ENCODE measurements at places on chromosomes 3 and 15.
A peak's percentile ranks its signal among the peaks of the same experiment; 100 is the strongest.

DNA sequence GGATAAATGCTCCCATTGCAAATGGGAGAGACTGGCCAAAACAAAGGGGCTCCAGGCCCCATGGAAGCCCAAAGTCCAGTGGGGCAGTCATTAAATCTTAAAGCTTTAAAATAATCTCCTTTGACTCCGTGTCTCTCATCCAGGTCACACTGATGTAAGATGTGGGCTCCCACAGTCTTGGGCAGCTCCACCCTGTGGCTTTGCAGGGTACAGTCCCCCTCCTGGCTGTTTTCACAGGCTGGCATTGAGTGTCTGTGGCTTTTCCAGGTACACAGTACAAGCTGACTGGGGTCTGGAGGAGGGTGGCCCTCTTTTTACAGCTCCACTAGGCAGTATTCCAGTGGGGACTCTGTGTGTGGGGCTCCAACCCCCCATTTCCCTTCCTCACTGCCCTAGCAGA, 45.9 kb downstream of the NIPA2 start:
- DNase-seq, result no peak

DNA sequence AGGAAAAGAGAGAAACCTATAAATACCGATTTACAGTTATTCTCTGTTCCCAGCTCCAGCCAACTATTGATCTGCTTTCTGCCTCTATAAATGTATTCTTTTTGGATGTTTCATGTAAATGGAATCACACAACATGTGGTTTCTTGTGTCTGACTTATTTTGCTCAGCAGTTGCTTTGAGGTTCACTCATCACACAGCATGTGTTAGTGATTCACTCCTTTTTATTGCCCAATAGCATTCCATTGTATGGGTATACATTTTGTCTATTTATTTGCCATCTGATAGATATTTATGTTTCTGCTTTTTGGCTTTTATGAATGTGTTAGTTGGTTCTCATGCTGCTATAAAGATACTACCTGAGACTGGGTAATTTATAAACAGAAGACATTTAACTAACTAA, 23.6 kb downstream of the CCR1 start:
- DNase-seq, result no peak

DNA sequence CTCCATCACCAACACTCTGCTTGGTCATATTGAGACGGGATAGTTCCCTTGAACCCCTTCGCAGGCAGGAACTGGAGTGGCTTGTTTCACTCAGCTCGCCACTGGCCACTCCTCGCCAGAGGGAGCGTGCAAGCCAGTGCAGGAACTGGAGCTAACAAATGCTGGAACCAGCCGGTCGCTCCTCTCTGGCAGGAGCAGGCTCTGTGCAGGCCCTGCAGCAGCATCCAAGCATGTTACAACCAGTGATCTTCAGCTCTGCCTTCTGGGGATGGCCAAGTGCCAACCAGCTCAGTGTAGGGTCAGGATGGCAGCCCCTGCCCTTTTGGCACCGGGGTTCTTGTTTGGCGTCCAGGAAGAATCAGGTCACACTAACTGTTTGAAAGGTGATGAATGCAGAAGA, 329.0 kb upstream of the AZI2 start:
- no peak for DNase-seq

- DNase-seq, result no peak
Observed at GRCh38 chr3:117880638-117881037, 1154.0 kb downstream of the IGSF11 start.

- no peak for DNase-seq
Observed at GRCh38 chr15:93719921-93720351, 511.4 kb upstream of the MCTP2 start.

GRCh38 chr3:69252141-69252540, 129.7 kb upstream of the LMOD3 start:
- no peak for DNase-seq

DNA sequence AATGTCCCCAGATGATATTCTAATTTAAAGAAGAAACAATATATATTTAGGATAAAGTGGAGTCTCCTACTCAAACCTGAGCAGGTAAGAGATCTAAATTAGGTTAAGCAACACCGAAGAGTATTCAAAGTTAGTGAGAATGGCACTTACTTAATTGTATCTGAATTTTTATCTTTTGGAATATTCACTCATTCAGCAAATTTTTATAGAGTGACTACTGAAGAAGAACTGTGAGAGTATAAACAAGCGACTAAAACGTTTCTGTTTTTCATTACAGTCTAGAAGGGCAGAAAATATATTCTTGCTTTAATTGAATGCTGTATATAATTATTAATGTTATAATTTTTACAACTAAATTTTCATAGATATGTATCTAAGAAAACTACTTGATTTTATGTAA, 567.7 kb upstream of the TBL1XR1 start:
- DNase-seq, result no peak

DNA sequence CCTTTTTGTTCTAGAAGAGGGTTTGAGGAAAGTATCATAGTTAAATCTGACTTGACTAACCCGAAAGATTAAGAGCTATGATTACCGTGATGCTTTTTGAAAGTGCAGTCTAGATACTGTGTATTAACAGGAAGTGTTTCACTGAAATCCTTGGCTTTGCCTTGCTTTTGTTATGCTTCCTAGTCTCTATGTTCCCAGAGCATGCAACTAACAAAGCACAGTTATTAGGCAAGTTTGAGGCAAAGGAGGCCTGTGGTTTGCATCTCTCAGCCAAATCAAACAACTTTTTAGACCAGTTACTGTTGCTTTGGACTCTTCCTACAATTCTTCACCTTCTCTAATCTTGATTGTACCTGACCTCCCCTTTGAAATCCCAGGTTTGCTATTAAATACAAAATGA, 3.9 kb downstream of the LXN start:
- no peak for DNase-seq

- DNase-seq, result no peak
Observed at GRCh38 chr15:65584241-65584640, 26.7 kb downstream of the INTS14 start.

DNA sequence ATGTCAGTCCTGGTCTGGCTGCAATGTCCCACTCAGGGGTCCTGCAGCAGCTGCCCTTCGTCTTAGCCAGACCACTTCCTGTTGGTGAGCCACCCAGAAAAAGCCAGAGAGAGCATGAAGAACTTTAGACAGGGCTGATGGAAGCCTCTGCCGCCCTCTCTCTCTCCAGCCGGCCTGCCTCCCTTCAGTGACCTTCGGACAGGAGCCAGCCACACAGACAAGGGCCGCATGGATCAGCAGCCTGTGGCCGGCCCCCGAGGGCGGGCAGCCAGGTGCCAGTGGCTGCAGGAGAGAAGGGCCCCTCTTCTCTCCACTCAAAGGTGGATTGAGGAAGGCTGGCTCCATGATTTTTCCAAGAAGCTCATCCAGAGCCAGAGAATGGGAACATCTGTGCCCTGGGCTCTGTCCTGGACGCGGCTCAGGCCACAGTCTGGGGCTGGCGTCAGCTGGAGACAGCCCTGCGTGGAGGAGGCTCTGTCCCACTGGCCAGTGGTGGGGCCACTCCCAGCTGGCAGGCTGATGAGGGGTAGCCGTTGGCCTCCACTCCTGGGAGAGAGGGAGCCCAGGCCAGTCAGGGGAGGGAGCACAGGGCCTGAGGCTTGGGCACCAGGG, 42.9 kb downstream of the ISG20 start:
- DNase-seq, result no peak

DNA sequence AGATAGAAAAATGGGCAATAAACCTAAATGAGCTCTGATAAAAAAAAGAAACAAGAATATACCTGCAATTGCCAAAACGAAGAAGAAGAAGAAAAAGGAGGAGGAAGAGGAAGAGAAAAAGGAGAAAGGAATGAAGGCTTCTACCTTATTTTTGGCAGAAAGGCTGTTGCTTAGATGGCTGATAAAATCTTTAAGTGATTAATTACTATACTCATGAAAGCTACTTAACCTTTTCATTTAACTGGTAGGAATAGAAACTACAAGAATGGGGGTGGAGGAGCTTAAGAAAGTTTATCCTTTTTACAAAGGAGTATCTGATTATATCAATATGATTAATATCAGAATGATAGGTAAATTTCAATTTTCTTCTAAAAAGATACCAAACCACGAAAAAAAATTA, 75.2 kb downstream of the CLASP2 start:
- no peak for DNase-seq

GRCh38 chr3:135014566-135014965, 219.5 kb downstream of the EPHB1 start:
- no peak for DNase-seq

DNA sequence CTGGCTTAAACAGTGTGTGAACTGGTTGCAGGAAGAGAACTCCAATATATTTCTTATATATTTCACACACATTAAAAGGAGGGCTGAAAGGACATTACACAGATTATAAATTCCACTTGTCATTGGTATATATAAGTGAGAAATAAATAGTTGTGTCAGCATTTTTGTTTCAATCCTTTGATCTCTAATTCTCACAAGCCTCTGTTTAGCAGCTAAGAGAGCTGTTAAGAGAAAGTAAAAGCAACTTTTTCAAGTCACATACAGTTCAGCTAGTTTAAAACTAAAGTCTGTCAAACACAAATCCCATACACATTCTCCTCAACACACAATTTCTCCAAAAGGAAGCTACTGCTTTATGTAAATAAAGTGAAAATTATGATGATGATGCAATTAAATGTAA, 70.5 kb upstream of the CCDC39 start:
- no peak for DNase-seq

GRCh38 chr3:135106445-135106844, 311.4 kb downstream of the EPHB1 start:
- no peak for DNase-seq

- DNase-seq, result no peak
Observed at GRCh38 chr3:104214937-104215336, 1151.8 kb upstream of the ALCAM start.

DNA sequence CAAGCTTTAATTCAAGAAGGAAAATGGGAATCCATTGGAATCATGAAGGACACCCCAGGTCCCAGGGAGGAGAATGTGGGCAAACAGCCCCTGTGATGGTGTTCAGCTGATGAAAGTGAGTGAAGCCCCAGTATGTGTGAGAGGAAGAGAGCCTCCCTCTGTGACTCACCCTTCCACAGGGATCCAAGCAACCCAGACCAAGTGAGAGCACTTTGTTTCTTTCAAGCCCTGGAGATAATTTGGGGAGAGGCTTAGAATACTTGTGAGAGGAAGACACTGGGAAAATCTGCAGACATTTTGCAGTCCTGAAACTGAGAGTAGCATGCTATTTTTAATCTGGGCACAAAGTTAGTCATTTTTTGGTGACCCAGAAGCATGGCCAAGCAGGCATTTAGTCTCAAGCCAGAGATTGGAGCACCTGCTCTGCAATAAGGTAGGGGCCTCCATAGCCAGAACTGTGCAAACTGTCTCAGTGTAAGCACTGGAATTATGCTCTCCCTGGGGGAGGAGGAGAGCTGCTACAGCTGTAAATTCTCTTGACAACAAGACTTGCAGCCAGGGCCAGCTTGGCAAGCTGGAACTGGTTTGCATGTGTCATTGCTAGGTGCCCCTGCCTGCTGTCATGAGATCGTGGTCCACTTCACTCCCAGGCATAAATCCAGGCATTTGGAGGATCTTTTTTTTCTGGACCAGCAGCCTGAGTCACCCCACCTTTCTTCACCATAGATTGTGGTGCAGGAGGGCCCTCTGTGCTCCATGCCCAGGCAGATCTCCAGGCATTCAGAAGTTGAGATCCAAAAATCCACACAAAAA, 537.8 kb upstream of the DPPA4 start:
- no peak for DNase-seq

DNA sequence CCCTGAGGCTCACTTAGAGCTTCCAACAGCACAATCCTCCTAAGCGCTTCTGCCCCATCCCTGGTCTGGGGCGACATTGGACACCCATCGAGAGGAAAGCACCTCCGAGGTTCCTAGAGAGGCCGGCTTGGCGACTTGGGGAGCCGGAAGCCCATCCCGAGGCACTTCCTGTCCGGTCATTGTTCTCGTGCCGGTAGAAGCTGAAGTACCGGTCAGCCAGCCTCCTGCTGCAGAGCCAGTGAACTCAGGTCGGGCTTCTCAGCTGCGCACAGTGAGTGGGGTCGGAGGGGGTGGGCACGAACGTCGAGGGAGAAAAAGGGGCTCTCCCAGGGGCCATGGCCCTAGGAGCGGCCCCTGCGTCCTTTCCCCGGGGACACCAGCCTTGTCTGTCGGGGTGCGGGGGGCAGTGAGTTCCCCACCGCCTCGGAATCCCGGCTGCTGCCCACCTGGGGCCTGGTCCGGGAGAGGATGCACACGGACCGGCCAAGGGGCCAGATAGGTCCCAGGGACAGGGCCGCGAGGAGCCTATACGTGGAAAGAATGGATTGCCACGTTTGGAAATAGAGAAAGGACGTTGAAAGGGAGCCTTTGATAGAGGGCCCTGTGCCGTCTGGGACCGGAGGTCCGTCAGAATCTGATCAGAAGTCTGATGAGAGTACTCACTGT, at the start of gene ZNF35:
Gene ZNF35 (plus strand): TSS at position 169 of the 666 bp plus-strand sequence. CDS start 2,336 bp downstream, outside the sequence.
- DNase-seq, result no peak

DNA sequence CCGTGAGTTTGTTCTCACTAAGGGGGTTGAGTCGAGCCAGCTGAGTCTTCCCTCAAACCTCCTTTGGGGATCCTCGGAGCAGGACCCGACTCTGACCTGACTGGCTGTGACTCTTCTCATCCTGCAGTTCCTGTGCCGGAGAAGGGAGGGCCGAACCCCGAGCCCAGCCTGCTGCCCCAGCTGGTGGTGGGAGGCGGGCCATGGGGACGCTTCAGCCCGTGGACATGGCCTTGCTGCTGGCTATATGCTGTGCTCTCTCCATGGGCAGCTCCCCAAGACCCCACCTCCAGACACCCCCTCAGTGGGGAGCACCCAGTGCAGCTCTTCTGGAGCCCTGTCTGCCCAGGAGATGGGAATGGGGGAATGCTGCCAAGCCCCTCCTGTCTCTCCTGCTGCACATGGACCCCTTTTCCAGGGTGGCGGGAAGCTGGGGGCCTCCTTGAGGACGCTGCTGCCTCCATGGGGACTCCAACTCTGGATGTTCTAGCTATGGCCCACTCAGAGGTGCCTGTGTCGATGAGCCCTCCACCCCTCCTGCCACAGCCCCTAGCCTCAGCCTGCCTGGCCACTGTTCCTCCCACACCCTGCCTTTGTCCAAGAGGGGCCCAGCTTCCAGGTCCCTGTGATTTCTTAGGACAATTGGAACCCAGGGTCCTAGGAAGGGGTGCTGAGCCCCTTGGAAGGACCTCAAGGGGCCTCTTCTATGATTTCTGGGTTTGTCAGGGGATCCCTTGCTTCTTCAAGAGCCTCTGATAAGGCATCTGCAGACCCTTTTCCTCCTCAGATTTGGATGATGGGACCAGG, 12.8 kb downstream of the C15orf39 start:
- no peak for DNase-seq

- DNase-seq, result peak; percentile 98
Observed at GRCh38 chr3:23945913-23946687, 1.0 kb downstream of the NR1D2 start.
